NCI-H1436 treated with DMSO at 0.1 percent for 48 hours (cell line): ENCODE measurements at places on chromosomes 4 and X.

GRCh38 chr4:108930186-108930585, 167.3 kb upstream of the ETNPPL start:
- DNase-seq = no peak

- DNase-seq = no peak
These were observed 610.2 kb downstream of the UBE2NL start for GRCh38 chrX:144494074-144494473.

DNA sequence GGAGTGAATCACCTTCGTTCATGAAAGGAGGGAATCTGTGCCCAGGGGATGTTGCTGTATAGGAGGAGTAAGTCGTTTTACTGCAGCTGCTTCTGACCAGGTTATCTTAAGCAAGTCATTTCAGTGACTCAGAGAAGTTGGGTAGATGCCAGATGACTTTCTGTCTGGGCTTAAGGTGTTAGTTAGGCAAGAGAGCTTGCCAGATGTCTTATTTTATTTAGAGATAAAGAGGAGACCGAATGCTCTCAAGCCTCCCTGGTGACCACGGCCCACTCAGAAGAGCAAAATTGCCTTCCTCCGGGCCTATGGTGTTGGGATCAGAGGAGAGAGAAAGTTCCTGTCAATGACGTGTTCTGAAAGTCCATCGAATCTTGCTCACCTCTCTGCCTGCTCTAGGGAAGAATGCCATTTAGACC, 16.3 kb upstream of the ZNF827 start:
- no peak for DNase-seq

DNA sequence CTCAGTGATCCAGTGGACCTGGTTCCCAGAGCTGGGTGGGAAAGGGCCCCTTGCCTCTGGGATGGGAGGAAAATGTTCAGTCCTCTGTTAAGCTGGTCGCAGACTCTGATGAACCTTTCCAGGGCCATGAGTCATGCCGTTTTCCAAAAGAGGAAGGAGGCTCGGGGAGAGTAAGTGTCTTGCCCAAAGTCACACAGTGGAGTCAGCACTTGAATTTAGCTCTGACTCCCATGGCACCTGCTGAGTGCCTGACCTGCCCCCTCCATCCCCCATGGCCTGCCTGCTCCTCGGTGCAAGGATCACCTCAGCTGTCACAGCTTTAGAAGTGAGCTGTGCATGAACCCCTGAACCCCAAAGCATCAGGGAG, 14.0 kb upstream of the KIAA0232 start:
- DNase-seq = no peak

DNA sequence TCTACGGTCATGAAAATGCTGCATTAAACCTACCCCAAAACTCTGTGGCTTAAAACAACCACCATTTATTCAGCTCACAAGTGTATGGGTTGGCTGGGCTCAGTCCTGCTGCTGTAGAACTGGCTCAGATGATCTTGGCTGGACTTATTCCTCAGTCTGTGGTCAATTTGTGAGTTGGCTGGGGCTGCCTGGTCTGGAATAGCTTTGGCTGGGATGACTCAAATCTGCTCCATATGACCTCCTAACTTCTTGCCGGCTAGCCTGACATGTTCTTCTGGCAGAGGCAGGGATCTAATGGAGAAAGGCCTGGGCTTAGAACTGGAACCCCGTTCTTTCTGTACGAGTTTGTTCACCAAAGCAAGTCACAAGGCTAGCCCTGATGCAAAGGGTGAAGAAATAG, 71.7 kb downstream of the CFAP299 start:
- DNase-seq = no peak

GRCh38 chrX:65463550-65463949, 71.0 kb downstream of the LAS1L start:
- no peak for DNase-seq

DNA sequence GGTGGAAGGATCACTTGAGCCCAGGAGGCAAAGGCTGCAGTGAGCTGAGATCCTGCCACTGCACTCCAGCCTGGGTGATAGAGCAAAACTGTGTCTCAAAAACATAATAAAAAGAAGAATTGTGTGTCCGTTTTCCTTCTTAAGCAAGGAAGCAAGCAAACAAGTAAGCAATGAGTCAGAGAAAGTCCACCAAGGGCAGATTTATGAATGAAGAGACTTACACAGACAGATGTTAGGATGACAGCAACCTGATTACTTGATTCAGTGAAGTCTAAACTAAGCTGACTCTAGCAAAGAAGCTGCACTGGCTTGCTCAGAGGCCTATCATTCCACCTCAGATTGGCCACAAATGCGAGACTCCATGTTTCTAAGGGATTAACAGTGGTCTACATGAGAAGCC, 34.1 kb upstream of the SCML1 start:
- DNase-seq = no peak

DNA sequence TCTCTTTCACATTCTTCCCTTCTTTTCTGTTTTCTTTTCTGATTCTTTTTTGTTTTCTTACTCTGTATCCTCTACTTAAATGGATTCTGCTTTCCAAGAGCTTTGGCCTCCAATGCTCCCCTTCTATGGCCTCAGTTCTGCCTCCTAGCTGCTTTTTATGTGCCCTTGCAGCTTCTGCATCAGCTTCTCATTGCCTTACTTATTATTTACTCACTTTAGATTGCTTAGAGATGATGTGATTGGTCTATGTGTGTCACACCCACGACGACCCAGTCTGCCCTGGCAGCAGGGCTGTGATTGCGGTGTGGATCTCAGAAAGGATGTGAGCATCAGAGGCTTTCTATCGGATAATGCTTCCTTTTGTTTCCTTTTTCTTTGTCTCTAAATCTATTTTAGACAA, 71.8 kb upstream of the SMARCA5 start:
- DNase-seq = no peak

- DNase-seq = no peak
These were observed 357.7 kb downstream of the C4orf33 start for GRCh38 chr4:129453524-129454200.

- no peak for DNase-seq
These were observed 29.9 kb downstream of the RNF175 start for GRCh38 chr4:153729895-153730294.

DNA sequence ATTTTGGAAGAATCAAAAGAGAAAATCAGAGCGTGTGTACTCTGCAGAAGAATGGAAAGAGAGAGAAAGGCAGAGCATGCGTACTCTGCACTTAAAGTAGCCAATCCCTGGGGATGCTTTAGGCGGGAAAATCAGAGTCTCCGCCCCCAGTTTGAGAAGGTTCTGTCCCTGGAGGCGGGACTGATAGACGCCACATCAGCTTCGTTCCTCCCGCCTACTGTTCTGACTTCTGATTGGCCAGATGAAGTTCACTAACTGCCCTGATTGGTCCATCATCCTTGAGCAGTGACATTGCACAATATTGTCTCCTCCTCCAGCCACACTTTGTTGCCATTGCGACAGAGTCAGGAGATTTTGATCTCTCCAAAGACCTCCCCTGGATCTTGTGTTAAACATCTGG, 23.8 kb downstream of the SSX1 start:
- DNase-seq = no peak

DNA sequence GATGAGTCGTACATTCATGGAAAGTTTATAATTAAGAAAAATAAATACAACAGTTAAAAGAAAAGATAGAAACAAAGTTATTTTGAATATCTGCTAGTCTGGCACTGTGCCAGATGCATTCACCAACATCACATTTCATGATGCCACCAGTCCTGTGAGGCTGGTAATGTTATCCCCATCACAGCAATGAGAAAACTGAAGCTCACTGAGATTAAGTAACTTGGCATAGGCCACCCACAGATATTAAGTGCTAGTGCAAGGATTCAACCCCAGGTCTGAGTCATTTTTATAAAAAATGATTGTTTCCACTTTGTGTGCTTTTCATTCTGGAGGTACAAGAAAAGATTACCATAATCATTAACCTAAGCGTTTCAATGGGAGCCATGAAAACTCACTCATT, 65.0 kb upstream of the IL15 start:
- DNase-seq = no peak

GRCh38 chr4:146165221-146165620, 10.3 kb upstream of the LSM6 start:
- no peak for DNase-seq

DNA sequence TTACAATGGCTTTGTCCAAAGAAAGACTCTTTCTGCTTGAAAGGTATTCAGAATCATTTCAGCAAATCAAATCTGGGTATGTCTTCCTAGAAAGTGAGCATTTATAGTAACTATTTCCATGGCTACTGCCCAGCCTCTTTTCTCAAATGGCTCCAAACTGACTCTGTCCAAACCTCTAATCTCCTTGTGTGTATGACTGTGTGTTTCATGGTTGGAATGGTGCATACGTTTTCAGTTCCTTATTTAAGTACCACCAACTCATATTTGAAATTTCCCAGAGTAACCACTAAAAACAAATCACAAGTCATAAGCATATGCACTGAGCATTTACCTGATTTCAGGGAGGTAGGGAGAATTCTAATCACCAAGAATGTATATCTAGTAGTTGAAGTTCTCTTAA, 106.0 kb downstream of the TMEM144 start:
- no peak for DNase-seq

GRCh38 chr4:78220283-78220682, 163.2 kb downstream of the FRAS1 start:
- no peak for DNase-seq

- no peak for DNase-seq
These were observed 145.6 kb upstream of the FAT4 start for GRCh38 chr4:125169192-125169591.

- no peak for DNase-seq
These were observed 16.2 kb downstream of the PRKX start for GRCh38 chrX:3697220-3697684.

DNA sequence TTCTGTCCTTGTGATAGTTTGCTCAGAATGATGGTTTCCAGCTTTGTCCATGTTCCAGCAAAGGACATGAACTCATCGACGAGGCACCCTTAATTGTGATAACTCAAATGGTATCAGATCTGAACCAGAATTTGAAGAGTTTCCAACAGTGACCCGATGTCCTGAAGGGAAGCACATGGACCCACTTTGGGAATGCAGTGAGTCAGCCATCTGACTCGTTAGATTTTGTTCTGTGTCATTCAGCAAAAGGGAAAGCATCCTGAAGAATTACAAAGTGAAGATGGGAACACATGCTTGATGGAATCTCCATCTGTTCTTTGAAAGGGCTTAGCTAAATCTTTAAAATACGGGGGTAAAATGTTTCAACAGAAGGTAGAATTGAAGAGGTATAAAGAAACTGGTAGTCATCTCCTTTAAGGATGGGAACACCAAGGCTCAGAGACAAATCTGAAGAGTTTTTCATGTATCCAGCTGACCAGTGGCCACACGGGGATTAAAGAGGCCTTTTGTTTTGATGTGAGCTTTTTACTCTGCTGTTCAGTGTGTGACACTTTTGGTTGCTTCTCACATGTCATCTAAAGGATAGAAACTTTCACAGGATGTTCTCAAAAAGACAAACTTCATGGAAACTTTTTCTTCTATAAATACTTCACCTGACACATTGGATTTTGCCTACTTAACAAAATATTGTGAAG, 393.8 kb downstream of the INPP4B start:
- no peak for DNase-seq

DNA sequence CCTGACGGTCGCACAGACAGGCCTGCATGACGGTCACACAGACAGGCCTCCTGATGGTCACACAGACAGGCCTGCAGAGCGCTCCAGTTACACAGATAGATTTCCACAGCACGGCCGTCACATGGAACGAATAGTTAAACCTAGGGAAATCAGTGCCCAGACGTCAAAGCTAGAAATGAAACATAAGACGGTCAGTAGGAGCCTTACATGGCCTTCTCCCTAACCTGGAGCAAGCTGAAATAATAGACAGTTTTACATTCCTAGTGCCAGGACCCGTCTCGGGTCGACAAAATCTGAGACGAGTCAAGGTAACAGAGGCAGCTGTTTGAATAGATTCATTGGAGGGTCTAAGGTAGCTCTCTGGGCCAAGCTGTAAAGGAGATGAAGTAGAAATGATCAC, 126.9 kb downstream of the MTNR1A start:
- no peak for DNase-seq

GRCh38 chr4:22874334-22874912, 181.7 kb downstream of the GBA3 start:
- DNase-seq = no peak

DNA sequence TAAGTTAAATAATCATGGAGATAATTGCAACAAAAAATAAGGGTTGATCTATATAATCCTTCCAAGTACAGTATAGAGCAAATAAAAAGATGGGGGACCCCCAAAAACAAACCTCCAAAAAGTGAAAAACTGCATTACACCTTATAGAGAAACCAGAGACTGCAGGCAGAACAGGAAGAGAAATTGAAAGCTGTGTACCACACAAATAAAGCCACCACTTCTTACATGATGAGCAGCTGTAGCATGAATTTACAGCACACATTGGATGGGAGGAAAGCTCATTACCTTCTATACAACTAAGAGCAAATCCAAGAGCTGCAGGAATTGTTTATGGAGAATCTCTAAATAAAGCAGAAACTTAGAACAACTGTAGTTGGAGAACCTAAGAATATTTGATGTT, 152.4 kb upstream of the PDE5A start:
- DNase-seq = no peak

GRCh38 chr4:54254915-54255246, 25.8 kb downstream of the PDGFRA start:
- DNase-seq = no peak
